ENCODE measurements at places on chromosomes 12 and 14. TPM values are rescaled to one million over a fixed set of nuclear protein-coding genes. Genes with fewer than 3 reads are reported as not detected.

The TRPV4 gene
- polyA plus RNA-seq = 19.2 TPM

The TAS2R7 gene
- polyA plus RNA-seq = not detected

The CCDC184 gene
- polyA plus RNA-seq = 0.78 TPM

The ZNF219 gene
- 42.2 TPM for polyA plus RNA-seq

The CD27 gene
- 0.83 TPM for polyA plus RNA-seq

The RNF212B gene
- 1.3 TPM for polyA plus RNA-seq

The OAS3 gene
- 7.6 TPM for polyA plus RNA-seq

The OVCH1 gene
- polyA plus RNA-seq = 0.26 TPM

The P2RX2 gene
- polyA plus RNA-seq = 1.8 TPM

The ABCC9 gene
- 27.5 TPM for polyA plus RNA-seq

The RILPL1 gene
- polyA plus RNA-seq = 22.9 TPM

The GUCY2C gene
- 0.34 TPM for polyA plus RNA-seq

Measured in renal pelvis (tissue), 12 donors.